ENCODE measurements at places on chromosomes 16 and 17.
A peak's percentile ranks its signal among the peaks of the same experiment; 100 is the strongest.

DNA sequence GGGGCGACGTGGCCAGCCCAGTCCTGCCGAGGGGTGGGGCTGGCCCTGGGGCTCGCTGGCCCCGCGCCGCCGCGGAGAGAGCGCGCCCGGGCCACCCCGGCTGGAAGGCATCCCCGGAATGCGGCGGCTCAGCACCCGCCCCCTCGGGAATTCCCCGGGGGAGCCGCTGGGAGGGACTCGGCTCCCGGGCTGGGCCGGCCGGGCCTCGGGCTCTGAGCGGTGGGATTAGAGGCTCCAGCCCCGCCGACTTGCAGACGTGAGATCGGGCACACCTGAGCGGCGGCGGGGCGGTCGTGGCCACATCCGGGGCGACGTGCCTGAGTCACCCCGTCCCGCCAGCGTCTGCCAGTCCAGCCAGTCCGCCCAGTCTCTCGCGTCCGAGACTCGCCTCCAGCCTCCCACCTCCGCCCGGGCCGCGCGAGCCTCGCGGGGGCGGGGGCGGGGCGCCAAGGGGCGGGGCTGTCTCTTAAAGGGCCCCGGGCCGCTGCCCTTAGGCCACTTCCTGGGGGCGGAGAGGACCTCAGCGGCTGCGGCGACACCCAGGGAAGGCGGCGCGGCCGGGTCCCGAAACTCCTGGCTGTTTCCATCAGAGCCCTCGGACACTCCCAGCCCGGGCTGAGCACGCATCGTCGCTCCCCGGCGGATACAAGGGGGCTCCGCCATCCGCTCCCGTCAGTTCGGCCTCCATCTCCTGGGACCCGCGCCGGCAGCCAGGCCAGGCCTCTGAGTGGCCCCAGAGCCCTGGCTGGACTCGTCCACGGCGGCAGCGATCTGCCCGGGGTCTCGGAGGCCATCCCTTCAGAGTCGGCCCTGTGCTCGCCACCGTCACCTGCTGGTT lies at the start of gene KCTD11:
Gene KCTD11 (plus strand): TSS at position 498 of the 838 bp plus-strand sequence.
- DNase-seq: peak; percentile 69

- no peak for DNase-seq
Observed at GRCh38 chr17:4345581-4346252, 20.8 kb downstream of the UBE2G1 start.

DNA sequence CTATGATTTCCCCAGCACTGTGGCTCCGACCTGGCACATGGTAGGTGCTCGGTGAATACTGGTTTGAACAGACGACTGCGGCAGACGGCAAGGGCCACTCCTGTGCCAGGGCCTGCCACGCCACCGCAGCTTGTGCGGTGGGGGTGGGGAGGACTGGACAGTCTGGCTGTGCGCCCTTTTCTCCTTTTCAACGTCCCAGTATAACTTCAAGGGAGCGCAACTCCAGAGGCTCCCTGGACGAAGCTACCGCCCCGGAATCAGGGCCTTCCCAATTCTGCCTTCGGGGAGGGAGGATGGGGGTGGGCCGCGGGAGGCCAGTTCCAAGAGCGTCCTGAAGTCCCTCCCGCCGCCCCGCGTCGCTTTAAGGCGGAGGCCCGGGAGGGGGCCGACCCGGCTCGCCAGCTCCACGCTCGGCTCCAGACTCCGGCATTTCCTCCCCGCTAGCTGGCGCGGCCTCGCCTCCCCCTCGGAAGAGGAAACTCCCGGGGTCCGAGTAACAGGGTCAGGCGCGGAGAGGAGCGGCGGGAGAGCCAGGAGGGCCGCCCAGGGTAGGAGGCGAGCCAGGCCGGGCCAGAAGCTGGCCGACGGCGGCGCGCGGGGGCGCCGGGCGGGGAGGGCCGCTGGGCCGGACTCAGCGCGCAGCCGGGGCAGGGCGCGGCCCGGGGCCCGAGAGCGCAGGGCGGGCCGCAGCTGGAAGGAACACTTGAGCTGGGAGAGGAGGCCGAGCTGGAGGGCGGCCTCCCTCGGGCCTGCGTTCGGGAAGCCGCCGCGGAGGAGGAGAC lies at the start of gene ITPRIPL2:
Gene ITPRIPL2 (plus strand): TSS at position 388 of the 782 bp plus-strand sequence. CDS start 498 bp downstream, outside the sequence.
- DNase-seq: no peak

DNA sequence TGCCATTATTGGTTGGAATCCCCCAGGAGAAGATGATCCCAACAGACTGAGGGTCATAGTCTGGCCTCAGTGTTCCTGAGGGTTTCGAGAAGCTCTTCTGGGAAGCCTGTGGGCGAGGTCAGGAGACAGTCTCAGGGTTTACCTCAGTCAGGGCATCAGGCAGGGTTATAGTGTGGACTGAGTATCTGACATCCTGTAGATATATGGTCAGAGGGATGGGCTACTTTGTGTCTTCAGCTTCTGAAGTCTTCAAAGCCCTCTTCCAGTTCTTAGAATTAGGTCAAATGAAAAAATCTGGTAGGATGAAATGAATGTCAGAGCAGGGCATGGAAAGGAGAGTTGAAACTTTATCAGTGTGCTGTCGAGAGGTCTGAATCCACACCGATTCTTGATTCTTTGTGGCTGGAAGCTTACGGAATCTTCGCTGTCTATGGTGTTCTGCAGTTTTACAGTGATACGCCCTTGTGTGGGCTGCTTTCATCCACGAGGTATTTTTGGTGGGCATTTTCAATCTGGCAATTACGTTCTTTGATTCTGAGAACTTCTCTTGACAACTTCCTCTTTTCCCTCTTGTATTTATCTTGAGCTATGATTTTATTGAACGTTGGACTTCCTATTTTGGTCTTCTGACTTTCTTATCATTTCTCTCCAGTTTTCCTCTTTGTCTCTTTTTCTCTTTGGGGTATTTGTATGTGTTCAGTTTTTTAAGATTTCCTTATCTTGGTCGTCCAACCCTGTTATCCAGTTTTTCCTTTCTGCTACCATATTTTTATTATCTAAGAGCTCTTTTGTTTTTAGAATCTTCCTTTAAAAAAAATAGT lies 30.4 kb downstream of the BPTF start:
- no peak for DNase-seq

GRCh38 chr16:51763072-51763661 lies 612.1 kb upstream of the SALL1 start:
- no peak for DNase-seq

DNA sequence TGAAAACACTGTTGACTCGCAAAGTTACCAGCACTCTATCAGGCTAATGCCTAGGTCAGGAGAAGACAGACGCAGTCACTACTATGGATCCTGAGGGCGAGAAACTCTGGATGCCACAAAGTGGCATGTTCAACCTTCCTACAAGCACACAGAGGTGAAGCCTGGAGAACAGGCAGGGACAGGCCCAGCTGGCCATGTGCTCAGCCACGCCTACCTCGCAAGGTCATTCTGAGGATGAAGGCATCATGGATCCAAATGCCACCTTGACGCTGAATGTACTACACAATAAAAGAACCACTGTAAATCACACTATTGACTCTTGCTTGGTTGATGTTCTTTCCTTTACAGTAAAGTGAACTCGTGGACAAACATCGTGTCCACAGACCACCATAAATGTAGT lies 85.8 kb downstream of the ANKRD11 start:
- no peak for DNase-seq

- no peak for DNase-seq
Observed at GRCh38 chr17:32917842-32918241, 10.1 kb upstream of the TMEM98 start.

- no peak for DNase-seq
Observed at GRCh38 chr17:39236450-39236927, 10.7 kb upstream of the STAC2 start.

DNA sequence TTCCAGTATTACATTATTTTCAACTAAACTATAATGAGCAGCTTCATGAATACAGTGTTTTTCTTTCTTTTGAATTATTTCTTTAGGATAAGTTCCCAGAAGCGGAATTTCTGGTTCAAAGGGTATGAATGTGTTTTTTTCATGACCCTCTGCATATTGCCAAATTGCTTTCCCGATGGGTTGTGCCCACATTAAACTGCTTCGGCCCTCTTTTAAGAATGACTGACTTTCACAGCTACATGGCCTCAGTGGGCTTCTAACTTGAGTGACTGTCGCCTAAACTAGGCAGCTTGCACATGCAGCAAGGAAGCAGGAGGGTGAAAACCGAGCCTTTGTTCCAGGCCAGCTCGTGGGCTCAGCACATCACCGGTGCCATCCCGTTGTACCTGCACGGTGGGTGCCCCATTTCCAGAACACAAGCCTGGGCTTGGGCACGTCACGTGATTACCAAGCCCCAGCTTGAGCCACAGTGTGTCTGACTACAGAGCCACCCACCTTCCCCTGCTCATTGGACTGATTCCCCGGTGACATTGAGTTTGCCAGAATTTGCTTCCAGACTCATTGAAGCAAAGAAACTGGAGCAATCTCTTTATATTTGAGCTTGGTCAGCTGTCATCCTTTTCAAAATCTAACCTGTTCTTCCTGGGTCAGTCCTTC lies 112.8 kb downstream of the CLEC16A start:
- DNase-seq: no peak

DNA sequence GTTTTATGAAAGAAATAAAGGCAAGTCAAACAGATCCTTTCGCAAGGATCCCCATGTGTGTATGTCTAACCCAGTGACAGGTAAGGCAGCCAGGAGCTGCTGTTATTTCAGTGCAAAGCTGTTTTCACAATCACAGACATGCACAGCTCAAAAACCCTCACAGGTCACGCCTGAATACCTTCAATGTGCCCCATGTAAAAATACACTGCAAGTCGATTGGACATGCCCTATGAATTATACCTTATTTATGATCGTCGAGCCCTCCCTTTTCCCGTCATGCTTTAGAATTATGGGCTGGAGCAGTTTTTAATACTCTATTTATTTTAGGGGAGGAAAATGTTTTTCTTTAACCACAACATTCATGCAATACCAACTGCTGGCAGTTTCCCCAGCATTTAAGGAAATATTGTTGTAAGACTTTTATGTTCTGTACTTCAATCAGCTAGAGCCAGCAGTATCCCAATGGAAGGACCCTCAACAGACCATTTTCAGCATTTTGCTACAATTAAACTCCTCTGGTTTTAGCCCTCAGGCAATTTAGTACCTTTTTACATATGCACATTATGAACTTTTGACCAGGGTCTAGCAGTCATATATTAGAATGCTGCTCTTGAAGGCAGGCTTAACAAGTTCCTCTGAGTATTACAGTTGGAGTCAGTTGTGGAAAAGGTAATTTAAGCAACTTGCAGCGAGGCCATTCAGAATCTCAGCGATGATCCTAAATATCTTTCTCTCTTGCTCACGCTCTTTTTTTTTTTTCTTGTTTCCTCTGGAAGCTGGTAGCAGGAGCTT lies 362.2 kb downstream of the WWOX start:
- DNase-seq: no peak

GRCh38 chr17:46099865-46100264 lies 93.4 kb downstream of the KANSL1 start:
- no peak for DNase-seq

DNA sequence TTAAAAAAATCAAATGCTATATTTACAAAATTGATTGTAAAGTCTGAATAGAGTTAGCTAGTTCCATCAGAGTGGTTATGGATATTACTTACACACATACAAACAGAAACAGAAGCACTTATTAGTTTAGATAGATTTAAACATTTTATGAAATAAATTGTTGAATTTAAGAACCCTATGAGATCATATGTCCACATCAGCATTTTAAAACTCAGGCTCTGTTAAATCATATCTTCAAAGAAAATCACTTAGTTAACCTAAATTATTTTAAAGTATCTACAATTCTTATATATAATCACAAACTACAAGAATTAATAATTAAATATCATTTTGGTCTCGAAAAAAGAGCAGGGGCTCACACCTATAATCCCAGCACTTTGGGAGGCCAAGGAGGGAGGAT lies 42.5 kb downstream of the HELZ start:
- no peak for DNase-seq

GRCh38 chr16:56319376-56319775 lies 106.0 kb downstream of the AMFR start:
- no peak for DNase-seq

- no peak for DNase-seq
Observed at GRCh38 chr16:66103211-66103610, 263.3 kb upstream of the CDH5 start.
